ENCODE measurements at places on chromosomes 12 and 14. TPM values are rescaled to one million over a fixed set of nuclear protein-coding genes. Genes with fewer than 3 reads are reported as not detected.
A peak's percentile ranks its signal among the peaks of the same experiment; 100 is the strongest.

GRCh38 chr14:54258382-54258781 is 138.4 kb upstream of the CDKN3 start:
- no peak for DNase-seq

DNA sequence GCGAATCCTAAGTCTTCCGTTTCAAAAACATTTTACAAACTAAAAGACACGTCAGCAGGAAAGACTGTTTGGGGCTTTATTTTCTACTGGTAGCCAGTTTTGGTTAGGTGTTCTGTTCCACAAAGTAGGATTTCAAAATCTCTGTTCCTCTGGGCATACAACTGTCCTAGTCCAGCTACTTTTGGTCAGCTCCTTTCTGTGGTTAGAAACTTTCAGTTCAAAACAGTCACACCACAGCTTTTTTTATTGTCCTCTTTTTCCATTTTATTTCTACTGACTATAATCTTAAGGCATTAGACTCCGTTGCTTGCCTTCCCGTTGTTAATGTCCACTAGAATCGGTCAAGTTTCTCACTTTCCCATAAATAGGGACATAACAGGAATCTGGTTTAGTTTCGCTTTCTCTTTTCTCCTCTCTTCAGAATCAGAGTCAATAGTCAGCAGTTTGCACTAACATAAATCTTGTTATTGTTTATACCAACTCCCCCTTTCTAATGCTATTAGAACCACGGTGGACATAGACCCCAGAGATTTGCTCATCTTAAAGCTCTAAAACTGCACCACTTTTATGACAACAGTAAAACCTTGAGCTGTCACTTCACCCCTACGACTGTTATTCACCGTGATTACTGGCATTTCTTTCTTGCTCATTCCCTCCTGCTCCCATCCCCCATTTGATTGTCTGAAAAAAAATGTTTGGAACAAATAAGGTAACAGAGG is 41.5 kb upstream of the NPAS3 start:
- DNase-seq, result no peak

GRCh38 chr12:119225454-119225853 is 46.7 kb downstream of the HSPB8 start:
- DNase-seq, result peak; percentile 26

DNA sequence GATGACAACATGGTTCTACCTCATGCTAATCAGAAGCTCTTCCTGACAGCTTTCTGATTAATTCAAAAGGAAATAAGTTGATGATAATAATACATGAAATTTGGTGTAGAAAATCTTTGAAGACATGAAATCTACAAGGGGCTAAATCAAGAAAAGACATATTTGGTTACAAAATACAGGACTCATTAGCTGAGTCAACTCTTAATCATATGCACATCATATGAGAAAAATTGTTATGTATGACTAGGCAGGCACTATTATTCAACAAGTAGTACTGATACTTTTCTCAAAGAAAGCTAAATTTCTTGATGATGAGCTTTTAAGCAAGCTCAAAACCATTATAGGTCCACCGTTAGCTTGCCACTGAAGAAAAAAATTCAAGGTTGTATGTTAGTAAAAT is 7.1 kb downstream of the ABCC9 start:
- DNase-seq, result no peak

GRCh38 chr14:65074449-65075150 is 27.7 kb downstream of the MAX start:
- DNase-seq, result no peak

DNA sequence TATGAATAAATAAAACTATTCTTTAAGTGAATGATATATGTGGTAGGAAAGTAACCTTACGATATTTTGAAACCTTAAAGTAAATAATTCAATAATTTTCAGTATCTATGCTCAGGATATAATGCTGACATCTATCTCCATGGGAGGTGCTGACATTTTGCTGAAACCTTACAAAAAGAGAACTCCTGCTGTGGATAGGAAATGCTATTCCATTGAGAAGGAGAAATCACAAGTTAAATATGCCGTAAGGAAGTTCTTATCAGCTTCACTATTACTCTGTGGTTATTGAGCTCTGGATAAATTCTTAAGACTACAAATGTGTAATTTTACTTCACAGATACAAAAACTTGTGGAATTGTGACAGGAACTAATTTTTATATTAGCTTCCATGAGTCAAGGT is 722.1 kb downstream of the TMTC2 start:
- DNase-seq, result no peak

DNA sequence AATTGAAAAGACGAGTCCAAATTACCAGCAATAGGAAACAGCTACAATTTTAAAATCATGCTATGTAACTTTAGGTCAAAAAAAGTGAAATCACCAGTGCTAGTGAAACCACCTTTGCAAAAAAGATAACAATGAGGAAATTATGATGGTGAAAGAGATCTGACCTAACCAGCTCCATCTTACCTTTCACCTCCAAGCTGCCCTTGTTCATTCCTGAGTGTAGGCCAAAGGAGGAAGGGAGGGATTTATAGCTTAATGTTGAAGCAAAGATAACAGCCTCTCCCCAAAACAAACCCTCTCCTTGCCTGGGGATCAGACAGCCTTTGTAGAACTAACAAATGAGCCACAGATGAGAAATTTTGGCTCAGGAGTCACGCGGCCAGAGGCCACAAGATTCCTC is 83.2 kb upstream of the EIF5 start:
- DNase-seq, result no peak

GRCh38 chr14:60840313-60840712 is 105.8 kb downstream of the MNAT1 start:
- no peak for DNase-seq

DNA sequence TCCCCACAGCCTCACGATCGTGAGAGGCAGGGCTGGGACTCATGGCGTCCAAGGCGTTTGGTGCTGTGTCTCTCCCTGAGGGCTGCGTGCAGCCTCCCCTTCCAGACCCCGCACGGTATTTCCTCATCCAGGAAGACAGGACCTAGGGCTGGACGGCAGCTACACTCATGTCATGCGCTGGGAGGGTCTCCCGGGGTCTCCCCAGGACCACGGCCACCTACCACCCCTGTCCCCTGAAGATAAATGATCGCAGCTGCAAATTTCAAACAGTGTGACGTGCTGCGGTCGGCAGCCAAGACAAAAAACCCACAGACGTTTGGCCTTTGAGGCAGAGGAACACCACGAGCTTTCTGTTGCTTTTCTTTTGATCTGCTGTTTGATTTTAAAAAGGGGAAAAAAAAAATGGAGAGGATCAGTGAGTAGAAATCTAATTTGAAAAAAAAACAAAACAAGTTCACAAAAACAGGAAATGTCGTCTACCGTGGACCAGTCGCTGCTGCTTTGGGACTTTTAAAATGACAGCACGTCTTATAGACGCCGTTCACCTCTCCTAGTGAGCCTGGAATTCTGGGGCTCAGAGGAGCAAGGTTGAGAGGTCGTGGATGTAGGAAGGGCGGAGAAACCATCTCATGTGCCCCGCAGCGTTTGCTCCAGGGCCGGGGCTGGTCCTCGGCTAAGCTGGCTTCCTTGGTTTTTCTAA is 237.6 kb downstream of the SLC41A2 start:
- DNase-seq, result no peak

DNA sequence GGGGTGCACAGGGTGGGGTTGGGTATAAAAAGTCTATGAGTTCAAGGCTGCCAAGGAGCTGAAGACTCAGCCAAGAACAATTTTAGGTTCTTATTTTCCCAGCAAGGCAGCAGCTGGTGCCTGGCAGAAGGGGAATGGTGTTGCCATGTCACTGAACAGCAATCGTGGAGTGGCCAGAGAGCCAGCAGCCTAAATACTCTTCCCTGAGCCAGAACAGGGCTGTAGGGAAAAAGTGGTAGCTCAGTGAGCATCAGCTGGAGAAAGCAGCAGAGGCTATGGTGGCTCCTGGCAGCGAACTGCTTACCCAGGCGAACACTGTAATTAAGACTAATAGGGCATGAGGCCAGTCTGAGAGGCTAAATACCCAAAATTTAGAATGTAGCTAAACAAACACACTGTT is 334.9 kb downstream of the RMST start:
- no peak for DNase-seq

GRCh38 chr12:109637348-109637747 is 63.8 kb downstream of the MVK start:
- peak; percentile 34 for DNase-seq

GRCh38 chr12:49966511-49967041 is 4.9 kb downstream of the AQP5 start:
- DNase-seq, result no peak

GRCh38 chr14:34890937-34891336 is 15.8 kb upstream of the BAZ1A start:
- DNase-seq, result no peak

- no peak for DNase-seq
These were observed 1630.4 kb upstream of the SEL1L start for GRCh38 chr14:83164016-83164415.

GRCh38 chr12:5003025-5003666 is 40.5 kb upstream of the KCNA5 start:
- DNase-seq, result peak; percentile 87

- no peak for DNase-seq
These were observed 83.2 kb upstream of the PWP1 start for GRCh38 chr12:107602446-107602845.

- no peak for DNase-seq
These were observed 279.3 kb downstream of the RAD51B start for GRCh38 chr14:68098834-68099233.

GRCh38 chr12:25830456-25830855 is 128.0 kb upstream of the RASSF8 start:
- no peak for DNase-seq

DNA sequence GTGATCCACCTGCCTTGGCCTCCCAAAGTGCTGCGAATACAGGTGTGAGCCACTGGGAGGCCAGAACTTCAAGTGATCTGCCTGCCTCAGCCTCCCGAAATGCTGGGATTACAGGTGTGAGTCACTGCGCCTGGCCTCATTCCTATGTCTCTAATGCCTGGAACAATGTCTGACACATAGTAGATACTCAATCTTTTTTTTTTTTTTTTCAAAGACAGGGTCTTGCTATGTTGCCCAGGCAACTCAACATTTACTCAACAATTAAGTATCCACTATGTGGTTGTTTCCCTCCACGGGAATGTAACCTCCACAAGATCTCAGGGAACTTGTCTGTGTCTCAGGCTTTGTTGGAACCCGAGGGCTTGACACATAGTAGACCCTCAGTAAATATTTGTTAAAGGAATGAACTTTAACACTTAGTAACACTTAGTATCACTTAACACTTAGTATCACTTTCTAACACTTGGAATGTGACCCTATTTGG is 3.0 kb upstream of the TMEM120B start:
- no peak for DNase-seq

DNA sequence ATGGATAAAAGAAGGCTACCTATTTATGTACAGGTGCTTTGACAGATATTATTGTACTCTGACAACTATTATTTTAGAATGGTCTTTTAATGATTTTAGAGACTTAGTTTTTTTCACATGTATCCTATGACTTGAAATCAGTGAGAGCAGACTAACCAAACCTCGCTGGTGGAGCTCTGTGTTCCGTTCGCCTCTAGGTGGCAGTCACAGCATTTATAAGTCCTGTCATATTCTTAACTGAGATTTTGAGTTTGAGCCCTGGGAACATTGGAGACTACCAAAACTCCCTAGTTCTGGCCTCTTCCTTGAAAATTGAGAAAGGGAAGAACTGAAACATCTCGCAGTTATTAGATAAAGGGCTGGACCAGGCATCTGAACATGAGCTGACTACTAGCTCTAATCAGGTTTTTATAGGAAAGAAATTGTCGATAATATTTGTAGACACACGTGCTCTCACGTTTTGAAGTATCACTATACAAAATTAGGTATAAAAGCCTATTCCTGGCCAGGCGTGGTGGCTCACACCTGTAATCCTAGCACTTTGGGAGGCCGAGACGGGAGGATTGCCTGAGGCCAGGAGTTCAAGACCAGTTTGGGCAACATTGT is 48.3 kb downstream of the TTLL5 start:
- peak; percentile 90 for DNase-seq

DNA sequence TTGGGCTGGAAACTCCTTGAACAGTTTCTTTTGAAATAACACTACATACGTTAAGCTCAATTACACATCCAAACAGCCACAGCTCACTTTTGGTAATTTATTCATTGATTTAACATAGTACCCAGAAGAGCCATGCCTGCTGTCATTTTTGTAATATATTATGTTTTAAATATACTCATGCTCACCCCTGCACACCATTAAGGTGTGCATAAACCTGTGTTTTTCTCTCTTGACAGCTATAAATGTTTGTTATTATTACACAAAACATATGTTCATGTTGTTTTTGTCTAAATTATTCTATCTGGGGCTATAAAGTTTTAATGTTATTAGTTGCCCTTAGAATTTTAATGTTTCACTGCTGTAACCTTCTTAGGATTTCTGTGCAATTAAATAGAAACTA is 296.1 kb downstream of the AKAP6 start:
- no peak for DNase-seq

DNA sequence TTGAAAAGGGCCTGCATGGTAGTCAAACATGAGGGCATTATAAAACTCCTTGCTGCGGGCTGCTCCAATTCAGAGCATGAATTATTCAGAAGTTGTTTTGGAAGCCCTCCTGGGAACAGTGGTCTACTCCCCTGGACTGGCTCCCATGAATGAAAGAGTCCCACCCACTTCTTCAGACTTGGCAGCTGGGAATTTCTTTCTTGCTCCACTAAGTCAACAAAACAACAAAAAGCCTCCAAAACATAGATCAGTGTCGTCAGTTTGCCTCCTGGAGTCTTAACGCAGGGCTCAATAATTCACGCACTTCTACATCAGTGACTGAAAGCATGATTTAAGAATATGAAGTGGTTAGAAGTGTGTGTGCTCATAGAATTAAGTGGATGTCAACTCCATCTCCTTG is 37.9 kb downstream of the AKAP6 start:
- no peak for DNase-seq

DNA sequence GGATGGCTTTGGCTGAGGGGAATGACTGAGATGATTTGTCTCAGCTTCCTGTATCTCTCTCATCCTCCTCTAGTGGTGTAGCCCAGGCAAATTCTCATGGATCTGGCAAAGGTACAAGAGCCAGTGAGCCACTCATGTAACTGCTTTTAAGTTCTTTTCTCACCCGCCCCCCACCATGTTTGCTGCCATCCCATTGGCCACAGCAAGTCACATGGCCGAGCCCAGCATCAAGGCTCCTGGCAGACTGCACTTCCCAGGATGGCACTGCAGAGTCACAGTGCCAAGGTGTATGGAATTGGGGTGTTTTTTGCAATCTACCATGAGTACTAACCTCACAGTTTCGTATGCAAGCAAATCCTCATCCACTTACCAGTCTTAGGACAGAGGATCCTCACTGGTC is 50.9 kb downstream of the CHST11 start:
- DNase-seq, result no peak

DNA sequence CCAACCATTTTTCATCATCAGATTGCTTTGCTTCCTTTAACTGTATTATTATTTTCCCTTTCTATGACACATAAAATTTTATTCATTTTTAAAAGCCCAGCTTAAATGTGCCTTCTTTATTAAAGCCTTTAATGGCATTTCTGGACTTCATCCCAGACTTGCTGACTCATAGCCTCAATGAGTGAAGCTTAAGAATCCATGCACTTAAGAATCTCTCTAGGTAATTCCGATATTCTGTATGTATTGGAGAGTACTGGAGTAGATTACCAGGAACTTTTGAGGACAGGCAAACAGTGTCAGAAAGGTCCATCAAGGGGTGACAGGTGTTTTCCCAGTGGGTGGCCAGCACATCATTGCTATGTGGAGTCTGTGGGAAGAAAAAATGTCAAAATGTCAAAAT is 107.9 kb downstream of the PTPRQ start:
- DNase-seq, result no peak

The FAIM2 gene
- 0.61 TPM for polyA plus RNA-seq

The TSPAN8 gene
- polyA plus RNA-seq, result not detected

The VRTN gene
- 68.5 TPM for polyA plus RNA-seq

The KRT71 gene
- not detected for polyA plus RNA-seq

The NUBPL gene
- 6.0 TPM for polyA plus RNA-seq

The SLC25A47 gene
- polyA plus RNA-seq, result not detected

The ACRBP gene
- not detected for polyA plus RNA-seq

The CLEC4E gene
- not detected for polyA plus RNA-seq

The ST8SIA1 gene
- 2.5 TPM for polyA plus RNA-seq

The C3AR1 gene
- polyA plus RNA-seq, result not detected

All from GM23338 (cell line).